Suppressor macrophage treated with lipopolysaccharide for 4 hours (primary cell): ENCODE measurements at places on chromosomes 7 and 10.

DNA sequence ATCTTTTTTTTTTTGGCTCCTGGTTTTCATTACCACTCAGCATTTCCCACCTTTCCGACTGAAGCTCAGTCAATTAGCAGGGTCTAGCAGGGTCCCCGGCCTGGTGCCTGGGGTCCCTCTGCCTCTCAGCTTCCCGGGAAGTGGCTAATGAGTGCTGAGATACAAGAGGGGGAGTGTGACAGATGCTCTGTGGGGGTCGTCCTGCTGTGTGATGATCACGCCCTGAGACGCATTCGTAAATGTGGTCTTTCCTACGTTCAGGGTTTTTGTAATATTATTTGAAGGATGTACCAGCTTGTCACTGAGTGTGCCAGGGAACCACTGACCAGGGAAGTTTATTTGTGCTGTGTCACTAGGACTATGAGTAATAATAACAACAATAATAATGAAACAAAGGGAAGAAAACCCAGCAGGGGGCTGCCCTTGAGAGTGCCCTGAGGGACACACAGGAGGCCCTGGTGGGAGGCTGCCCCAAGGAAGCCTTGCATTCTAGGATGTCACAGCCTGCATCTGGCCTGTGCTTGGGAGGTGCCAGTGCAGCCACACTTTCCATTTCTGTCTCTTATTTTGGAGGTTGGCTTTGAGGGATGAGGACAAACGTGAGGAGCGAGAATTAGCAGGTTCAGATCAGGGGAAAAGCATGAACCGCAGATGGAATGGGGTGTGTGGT, 337.8 kb downstream of the ADARB2 start:
- DNase-seq = no peak

- no peak for DNase-seq
These were observed 592 bp upstream of the MAPK8 start for GRCh38 chr10:48305905-48306264.

DNA sequence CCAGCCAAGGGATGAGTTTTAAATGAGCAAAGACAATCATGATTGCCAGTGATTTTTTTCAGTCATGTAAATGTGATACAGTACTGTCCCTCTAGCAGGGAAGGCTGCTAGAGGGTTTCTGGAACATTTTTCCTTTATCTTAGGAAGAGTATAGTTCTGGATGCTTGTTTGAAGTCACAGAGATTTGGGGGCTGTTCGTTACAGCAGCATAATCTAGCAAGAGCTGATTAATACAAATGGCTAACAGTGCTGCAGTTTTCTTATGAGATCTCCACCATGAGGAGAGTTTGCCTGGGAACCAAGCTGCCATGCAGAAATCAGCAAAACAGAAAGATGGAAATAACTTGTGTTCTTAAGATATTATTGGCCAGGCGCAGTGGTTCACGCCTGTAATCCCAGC, 7.9 kb upstream of the PPA1 start:
- DNase-seq = no peak

DNA sequence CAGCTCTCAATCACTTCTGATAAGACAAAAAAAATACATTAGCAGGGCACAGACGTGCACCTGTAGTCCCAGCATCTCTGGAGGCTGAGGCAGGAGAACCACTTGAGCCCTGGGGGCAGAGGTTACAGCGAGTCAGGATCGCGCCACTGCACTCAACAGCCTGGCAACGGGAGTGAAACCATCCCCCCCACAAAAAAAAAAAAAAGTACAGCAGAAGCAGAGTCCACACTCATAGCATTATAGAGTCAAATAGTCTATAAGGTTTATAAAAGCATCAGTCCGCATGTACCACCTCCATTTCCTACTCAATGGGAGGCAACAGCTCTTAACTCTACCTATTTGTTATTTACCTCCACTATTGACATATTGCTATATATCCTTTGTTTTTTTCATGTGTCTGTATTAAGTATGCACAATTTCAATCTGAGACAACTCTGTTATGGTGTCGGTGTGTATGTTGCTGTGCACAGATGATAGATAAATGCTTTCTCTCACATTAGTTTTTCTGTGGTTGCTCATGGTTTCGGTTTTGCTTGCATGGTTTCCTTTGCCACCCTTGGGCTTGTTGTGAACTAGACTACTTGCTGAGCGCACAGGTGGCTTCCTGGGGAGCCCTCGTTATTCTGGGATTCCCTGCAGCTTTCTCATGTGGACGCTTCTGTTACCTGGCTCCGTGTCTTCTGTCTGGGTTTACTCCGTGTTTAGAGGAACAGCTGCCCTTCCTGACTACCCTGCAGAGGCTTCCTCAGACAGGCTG, 40.4 kb downstream of the PROSER2 start:
- no peak for DNase-seq

- DNase-seq = no peak
These were observed 9.2 kb downstream of the CPA2 start for GRCh38 chr7:130275826-130276297.

DNA sequence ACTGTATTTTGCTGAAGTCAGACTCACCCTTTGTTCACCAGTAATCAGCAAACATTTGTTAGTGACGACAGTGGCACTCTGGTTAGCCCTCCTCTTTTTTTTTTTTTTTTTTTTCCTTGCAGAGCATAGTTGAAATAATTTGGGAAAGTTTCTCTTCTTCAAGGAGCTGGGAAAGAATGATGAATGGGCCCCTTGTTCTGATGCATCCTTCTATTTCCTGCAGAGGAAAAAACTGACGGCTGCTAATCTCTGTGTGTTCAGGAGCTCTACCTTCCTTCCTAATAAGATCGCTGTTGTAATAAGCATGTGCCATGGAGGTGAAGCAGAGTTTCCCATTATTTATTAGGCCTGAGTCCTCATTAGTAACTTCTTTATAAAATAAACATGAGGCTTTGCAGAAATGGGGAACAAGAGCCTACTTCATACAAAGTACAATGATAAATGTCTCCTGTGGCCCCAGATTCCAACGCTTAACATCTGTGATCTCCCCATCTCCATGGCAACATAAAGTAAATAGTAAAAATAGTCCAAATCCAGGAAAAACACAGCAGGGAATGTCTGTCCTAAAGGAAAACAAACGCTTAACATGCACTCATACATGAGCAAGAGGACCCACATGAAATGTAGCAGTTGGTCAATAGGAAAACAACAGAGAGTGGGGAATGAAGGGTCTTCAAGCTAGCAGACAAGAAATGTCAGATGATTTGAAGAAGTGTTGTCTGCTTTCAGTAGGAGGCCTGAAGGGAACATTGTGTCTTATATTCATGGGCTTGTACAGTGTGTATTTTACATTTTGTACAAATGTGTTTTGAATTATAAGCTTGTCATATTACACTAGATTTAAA, 59.1 kb upstream of the CALD1 start:
- no peak for DNase-seq
